BJ (cell line): ENCODE measurements at places on chromosomes 7 and 10.
A peak's percentile ranks its signal among the peaks of the same experiment; 100 is the strongest.

GRCh38 chr7:149289856-149290255, 27.9 kb downstream of the ZNF783 start:
- DNase-seq = no peak

- no peak for DNase-seq
These were observed 1084.1 kb upstream of the PHF14 start for GRCh38 chr7:9889554-9889953.

GRCh38 chr10:241451-241850, 106.2 kb downstream of the ZMYND11 start:
- DNase-seq = no peak

- DNase-seq = no peak
These were observed 8.9 kb downstream of the GRID1 start for GRCh38 chr10:86357676-86358075.

GRCh38 chr7:102830197-102830596, 81.4 kb downstream of the FAM185A start:
- DNase-seq = peak; percentile 38

DNA sequence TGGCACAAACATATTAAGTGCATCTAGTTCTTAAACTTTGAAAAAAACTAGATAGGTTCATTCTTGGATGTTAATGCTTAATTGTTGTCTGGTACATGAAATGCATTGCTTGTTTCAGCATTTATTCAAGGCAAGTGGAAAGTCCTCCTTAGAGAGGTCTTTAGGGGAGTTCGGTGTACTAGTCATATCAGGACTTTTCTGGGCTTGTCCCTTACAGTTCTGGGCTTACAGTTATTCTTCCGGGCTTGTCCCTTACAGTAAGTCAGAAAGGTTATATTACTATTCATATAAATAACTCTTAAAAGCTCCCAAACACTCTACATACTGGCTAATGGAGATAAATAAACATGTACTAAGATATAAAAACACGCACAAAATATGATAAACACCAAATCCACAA, 61.6 kb upstream of the MRLN start:
- DNase-seq = no peak

GRCh38 chr7:22663357-22663718, 63.7 kb upstream of the IL6 start:
- DNase-seq = peak; percentile 23

DNA sequence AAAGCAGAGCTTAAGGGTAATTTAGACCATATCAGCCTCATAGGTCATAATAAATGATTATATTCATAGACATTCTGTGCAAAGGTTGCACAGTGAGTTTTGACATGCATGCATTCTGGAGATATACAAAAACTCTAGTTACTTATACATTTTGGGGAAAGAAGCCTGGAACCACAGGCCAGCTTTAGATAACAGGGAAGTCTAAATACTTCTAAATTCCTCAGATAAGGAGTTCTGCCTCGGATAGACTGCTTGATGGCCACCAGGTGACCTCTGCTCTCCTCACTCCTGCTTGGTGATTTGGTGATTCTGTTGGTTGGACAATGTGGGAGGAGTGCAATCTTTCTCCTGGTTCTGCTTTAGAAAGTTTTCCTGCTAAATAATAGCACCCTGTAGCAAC, 77.9 kb downstream of the SGMS1 start:
- no peak for DNase-seq

GRCh38 chr10:132163278-132163765, 23.4 kb upstream of the DPYSL4 start:
- no peak for DNase-seq

- no peak for DNase-seq
These were observed 41.8 kb upstream of the PPIF start for GRCh38 chr10:79305515-79305914.
